ENCODE measurements at places on chromosomes 4 and X. TPM values are rescaled to one million over a fixed set of nuclear protein-coding genes. Genes with fewer than 3 reads are reported as not detected.

MGARP gene
- total RNA-seq = 0.84 TPM

SOWAHD gene
- 0.76 TPM for total RNA-seq

OGT gene
- 72.2 TPM for total RNA-seq

FAM3A gene
- total RNA-seq = 48.3 TPM

DNA sequence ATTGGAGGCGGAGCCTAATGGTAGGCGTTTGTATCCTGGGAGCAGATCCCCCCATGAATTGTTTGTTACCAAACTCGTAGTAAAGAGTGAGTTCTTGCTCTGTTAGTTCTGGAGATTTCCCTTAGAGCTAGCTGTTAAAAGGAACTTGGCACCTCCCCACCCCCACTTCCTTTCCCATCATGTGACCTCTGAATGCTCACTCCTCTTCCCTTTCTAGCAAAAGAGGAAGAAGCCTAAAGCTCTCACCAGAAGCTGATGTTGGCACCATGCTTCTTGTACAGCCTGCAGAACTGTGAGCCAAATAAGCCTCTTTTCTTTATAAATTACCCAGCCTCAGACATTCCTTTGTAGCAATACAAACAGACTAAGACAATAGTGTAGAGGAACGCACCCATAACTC is 13.8 kb upstream of the ATOH1 start:
- no peak for DNase-seq

GRCh38 chr4:71006203-71006907 is 12.9 kb downstream of the DCK start:
- DNase-seq = no peak

DNA sequence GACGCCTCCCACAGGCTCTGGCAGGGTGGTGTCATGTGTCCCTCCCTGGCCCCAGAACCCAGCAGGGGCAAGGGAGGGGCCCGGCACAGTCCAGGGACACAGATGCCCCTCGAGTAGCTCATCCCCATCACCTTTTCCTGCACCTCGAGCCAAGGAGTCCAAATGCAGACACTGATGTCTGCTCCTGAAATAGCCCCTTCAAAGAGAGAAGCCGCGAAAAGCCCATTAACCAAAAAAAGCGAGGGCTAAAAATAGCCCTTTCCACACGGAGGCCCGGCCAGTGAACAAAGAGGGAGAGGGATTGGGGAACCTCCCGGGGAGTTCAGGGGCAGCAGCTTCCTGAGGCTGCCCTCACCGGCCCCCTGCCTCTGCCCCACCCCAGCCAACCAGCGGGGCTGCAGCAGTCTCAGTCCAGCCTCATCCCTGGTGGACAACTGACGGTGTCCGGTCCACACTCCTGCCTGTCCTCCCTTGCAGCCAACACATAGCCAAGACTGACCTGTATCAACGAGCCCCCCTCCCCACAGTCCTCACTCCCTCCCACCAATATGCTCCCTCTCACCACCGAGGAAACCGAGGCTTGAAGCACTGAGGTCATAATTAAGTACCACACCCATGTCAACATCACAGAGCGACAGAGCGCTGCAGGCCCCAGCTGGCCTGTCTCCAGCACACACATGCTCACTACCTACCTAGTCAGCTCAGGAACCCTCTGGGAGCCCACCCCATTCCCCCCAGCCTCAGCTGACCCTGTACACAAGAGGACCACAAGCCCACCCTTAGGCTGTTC is 23.9 kb downstream of the WDR1 start:
- no peak for DNase-seq

All from lower leg skin (tissue), 4 donors.